IPS-NIHi11 (cell line): ENCODE measurements at places on chromosomes 16 and 17.

GRCh38 chr17:49494986-49495841, at the start of gene NGFR:
NGFR (plus strand) TSS chr17:49495293; CDS start chr17:49495418, 125 bp downstream.
- DNase-seq = peak; percentile 91

- DNase-seq = no peak
Measured at GRCh38 chr17:38797158-38797490, 2.2 kb downstream of the PIP4K2B start.

GRCh38 chr17:68600067-68600930, 868 bp downstream of the FAM20A start:
- DNase-seq = peak; percentile 71

DNA sequence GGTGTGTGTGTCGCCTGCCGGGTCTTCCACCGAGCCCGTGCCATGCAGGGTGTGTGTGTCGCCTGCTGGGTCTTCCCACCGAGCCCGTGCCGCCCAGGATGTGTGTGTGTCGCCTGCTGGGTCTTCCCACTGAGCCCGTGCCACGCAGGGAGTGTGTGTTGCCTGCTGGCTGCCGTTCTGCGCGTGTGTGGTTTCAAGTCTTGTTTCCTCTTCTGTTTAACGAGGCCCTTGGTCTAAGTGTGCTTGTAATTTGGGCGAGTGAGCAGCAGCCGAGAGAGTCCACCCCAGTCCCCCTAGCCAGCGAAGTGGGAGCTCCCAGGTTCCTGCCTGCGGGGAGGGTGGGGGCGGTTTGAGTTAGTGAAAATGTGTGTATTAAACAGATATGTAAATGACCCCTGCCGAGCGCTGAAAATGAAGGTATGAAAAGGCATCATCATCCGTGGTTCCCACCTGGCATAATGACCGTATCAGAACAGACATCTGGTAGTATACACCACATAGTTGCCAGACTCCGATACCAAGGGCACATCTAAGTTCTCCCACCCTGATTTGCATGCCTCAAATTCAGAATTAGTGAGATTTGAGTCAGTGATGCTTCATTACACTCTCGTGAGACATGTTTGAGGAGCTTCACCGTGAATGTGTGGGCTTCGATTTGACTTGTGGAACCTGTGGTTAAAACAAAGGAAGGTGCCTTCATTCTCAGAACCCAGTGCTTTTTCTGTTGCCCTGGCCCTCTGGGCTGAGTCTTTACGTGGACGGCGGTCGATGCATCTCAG, 114.5 kb upstream of the CHMP6 start:
- DNase-seq = no peak

DNA sequence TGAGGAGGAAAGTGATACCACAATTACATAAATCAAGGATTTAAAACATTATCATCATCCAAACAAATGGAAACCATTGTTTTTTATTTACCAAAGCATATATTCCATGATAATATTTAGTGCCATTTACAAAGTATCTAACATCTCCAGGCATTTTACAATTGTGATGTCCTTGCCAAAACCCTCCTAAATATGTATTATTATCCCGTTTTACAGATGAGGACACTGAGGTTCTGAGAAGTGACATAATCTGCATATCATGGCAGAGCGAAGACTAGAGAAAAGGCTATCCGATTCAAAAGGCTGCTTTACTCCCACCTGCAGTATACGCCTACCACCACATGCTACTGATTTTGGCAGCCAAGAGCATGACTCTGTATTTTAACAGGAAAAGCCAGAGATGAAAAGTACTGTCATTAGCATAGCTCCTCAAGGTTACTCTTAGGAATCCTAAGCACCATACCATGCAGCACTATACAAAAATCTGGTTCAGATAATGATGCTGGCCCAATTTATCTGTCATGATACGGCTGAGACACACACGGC, 301.4 kb downstream of the CA10 start:
- peak; percentile 24 for DNase-seq

GRCh38 chr17:77494664-77495435, 354.1 kb downstream of the SEC14L1 start:
- DNase-seq = peak; percentile 96

DNA sequence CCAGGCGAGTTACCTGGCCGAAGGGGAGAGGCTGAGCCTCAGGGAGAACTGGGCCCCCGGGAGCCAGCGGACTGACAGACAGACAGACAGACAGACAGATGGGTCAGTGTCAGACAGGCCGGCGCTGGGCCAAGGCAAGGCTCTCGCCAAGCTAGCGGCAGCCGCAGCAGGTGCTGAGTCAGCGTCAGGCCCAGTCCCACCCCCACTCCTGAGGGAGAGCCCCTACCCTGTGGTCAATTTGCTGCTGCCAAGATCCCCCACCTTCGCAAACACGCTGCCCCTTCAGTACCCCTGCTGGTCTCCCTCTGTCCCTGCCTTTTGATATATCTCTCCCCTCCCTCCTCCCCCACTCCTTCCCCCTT, 1.5 kb downstream of the FGF11 start:
- DNase-seq = no peak

DNA sequence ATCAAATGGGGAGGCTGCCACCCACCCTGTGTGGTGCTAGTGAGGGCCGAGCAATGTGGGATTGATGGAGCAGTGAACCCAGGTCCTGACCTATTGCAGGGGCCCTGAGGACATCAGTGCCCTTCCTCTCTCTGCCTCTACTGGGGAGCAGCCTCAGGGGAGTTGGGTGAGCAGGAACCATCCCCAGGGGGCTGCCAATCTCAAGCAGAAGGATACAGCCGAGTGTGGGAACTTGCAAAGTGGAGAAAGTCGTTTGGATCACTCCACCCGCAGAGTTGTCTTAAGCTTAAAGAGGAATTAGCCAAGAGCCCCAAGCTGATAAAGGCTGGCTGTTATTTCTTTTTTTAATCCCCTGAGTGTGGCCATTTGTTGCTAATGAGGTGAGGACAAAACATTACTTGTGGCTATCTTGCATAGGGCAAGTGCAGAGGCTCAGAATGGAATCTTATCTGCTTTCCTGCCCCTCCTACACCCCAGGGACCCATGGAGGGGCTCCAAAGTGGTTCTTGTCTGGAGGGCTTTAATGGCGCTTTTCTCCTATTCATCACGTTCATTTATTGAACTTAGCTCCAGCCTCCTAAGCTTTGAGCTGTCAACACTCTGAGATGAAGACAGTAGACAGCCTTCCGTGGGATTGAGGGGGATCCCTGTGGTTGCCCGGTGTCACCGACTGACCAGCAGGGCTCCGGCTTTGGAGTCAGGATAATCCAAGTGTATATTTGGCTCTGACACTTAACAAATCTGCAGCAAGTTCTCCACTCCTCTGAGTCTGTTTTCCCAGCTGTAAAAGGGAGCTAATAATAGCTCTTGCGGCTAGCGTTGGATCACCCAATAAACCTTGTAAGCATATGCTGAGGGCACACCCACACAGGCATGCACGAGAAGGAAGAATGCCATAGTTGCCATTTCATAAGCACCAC, 45.1 kb downstream of the MYH11 start:
- no peak for DNase-seq

DNA sequence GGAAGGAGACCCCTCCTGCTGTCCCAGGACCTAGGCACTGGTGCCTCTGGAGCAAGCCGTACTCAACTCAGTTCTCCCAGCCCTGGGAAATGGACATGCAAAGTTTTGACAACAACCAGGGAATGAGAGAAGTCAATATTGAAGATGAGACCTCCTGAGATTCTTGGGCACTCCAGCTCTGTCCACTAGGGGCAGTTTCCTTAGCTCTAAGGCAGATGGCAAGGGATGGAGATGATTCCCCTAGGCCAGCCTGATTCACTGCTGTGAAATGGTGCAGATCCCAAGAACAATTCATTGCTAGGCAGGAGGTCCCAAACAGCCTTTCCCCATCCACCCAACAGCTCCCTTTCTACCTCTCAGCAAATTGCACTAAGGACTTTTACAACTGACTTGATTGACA, 20.5 kb upstream of the SDR42E2 start:
- DNase-seq = peak; percentile 73

DNA sequence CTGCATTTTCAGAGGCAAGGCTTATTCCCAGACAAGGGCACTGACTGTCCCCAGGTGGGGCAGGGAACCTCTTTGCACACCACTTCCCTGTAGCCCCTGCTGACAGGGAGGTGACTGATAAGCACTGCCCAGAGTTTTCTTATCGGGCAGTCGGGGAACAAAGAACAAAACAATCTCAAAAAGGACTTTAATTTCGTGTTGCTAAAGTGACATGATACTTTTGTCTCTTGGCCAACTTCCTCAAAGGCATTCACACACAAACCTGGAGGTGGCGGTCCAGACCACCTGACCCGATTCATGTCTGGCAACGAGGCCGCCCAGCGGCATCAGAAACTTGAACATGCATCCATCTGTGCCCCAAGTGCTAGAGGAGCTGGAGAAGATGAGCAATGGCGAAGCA, 28.9 kb downstream of the ZDHHC7 start:
- DNase-seq = no peak

GRCh38 chr16:65333283-65333682, 211.4 kb upstream of the CDH11 start:
- no peak for DNase-seq

GRCh38 chr17:80873307-80873951, 118.2 kb upstream of the CHMP6 start:
- DNase-seq = peak; percentile 84

- no peak for DNase-seq
Measured at GRCh38 chr17:18177722-18178121, 5.9 kb upstream of the ALKBH5 start.

GRCh38 chr16:70304892-70305448, 6.0 kb downstream of the DDX19B start:
- no peak for DNase-seq

- no peak for DNase-seq
Measured at GRCh38 chr17:76274112-76274956, 9.2 kb downstream of the UBALD2 start.

- peak; percentile 60 for DNase-seq
Measured at GRCh38 chr17:30336369-30337171, 2.7 kb upstream of the TMIGD1 start.

DNA sequence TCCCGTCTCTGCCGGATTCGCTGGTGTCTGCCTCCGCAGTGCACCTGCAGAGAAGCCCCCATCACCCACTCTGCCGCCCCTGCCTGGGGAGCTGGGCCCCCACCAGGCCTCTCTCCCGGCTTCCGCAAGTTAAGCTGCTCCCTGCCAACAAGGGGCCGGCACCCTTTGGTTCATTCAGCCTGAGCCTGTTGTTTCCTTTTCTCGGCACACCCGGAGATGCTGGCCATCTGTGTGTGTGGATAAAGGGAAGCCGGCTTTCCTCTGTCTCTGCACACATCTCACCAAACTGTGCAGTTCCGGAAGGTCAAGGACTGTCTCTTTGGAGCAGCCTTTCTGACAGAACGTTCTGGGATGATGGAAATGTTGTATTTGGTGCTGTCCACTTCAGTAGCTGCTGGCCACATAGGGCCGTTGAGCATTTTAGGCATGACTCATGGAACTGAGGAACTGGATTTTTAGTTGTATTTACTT, 6.8 kb downstream of the MAPK8IP3 start:
- DNase-seq = no peak

DNA sequence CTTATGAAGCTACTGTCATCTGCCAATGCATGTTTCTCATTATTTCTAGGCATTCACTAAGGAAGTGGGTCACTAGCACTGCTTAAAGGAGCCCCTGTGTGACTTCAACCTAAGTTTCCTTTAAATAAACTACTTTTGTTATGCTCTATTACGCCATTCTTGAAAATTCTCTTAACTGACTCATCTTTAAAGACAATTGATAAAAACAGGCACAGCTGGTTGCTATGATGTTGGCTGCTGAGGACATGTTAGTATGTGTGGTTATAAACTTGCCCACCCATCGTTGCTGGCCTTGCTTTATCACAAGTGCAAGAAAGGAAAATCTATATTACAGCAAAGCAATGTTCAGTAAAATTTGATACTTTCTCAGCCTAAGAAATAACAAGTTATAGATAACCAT, 75.8 kb upstream of the CNTNAP4 start:
- DNase-seq = no peak

GRCh38 chr17:10737168-10737622, 7.4 kb upstream of the TMEM220 start:
- DNase-seq = peak; percentile 76

DNA sequence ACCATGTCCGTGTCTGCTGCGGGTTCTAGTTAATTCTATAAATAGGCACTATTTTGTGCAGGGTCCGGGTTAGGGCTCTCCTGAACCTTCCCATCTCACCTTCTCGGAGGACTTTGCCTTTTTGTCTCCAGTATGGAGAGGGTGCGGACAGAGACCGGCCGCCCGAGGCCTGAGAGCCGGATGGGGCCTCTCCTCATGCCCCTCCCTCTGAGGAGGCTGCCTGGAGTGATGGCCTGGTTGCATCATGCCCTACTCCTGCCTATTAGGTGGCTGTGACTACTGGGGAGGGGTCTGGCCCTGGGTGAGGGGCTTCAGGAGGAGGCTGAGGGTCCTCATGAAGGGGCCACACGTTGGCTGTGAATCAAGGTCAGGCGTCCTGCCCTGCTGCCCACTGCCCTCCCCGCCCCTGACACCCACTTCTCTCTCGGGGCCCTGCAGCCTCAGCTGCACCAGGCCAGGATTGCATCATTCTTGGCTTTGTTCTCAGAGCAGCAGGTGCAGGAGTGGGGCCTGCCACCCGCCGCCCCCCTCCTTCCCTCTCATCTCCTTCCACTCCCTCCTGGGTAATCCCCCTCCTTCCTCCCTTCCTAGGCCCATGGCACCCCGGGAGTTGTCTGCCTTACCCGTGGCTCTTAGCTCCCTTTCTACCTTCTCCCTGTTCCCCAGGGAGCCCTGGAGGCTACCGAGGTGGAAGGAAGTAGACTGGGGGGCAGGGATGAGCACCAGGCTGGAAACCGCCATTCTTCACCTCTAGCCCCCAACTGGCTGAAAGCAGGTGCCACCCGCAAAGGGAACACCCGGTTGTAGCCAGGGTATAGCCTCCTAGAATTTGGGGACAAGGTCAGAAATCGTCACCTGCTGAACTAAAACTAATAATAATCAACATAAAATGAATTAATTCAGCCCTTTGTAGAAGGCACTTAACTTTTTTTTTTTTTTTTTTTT, 12.7 kb upstream of the ARHGAP23 start:
- peak; percentile 66 for DNase-seq

DNA sequence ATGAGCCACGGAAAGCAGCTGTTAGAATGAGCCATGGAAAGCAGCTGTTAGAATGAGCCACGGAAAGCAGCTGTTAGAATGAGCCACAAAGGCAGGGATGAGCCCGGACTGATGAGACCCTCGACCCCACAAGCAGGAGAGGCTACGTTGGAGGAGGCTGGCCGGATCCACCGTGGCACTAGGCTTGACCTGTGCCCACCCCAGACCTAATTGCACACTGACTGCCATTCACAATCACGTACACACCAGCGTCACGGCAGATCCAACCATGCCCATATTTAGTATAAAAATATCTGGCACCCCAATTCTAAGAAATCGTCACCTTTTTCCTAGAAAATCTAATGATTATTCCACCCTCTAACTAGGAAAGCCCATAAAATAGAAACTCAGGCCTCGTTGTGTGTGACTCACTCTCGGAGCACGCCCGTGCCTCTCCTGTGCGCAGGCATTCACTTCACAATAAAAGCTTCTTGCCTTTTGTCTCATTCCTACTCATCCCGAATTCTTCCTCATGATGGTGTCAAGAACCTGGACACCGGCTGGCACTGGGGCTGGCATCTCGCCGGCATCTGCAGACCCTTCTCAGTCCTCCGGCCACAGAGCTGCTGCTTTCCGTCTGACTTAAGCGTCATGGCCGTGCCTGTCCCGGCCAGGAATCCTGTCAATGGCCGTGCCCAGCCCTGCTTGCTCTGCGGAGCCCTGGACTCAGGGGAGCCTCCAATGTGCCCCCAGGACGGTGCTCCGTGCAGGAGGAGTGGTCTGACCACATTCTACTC, 5.5 kb upstream of the SECTM1 start:
- peak; percentile 72 for DNase-seq

- DNase-seq = no peak
Measured at GRCh38 chr16:72362973-72363372, 191.0 kb upstream of the PMFBP1 start.

GRCh38 chr16:89412811-89413210, 77.5 kb downstream of the ANKRD11 start:
- peak; percentile 54 for DNase-seq
